ENCODE measurements at places on chromosomes 1 and 21.

DNA sequence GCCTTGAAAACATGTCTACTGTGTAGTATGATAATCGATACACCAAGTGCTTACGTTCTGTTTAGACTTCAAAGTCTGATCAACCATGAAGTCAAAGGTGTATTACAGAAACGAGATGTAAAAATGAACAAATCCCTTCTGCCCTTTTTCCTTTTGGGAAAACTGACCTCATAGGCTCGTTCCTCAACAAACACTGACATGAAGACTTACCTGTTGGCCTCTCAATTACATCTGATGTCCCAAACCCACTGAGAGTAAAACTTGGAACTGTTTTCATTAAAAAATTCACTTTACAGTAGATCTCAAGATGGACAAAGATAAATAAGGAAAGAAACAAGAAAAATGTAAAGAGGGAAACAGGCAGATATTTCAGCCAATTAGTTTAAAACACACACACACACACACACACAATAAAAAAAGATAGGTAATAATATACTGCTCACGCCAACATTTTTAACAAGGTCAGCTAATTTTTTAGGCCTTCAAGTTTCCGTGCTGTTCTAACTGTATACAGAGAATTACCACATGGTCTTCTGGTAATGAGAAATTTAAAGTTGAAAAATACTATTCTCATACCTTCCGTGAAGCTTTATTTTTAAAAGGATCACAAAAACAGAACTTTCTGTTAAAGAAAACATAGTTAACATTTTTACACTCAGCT, 2.1 kb downstream of the HMGN1 start:
- DNase-seq, result no peak

DNA sequence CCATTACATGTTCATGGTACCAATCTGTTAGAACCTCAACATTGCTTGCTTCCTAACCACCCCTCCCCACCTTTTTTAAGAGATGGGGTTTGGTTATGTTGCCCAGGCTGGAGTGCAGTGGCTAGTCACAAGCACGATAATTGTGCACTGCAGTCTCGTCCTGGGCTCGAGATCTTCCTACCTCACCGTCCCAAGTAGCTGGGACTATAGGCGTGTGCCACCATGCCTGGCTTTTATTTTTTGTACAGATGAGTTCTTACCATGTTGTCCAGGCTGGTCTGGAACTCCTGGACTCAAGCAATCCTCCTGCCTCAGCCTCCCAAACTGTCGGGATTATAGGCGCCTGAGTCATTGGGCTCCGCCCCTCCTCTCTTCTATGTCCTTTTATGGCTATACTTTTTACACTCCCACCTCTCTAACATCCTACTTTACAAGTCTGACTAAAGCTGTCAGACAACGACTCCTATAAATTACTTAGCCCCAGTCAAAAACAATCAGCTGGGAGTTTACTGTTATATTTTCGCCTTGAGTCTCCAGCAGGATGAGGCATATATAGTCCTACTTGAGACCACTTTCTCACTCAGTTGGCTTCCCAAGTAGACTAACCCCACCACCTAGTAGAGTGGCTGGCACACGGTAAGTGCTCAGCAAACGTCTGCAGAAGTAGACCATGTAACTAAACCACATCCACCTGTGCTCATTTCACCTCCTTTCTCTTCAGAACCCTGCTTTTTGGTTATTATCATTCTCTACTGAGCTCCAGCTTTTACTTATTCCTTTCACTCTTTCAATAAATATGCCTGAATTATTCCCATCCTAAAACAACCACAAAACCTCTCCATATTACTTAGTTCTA, 13.8 kb downstream of the ENSA start:
- no peak for DNase-seq

DNA sequence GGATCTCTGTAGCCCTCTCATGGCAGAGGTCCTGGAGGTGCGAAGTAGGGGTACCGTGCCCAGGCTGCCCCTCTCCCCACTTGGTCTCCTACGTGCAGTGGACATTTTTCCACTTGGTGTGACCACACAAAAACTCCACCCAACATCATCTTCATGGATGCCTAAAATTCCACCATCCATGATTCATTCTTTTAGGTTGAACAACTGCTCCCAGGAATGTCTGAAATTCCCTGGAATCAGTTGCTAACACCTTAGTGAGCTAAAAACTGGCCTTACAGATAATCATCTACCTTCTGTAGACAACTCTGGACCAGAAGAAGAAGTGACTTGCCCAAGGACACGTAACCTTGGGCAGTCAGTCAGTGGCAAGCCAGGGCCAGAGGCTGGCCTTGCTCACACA, 32.1 kb upstream of the CLIC4 start:
- no peak for DNase-seq

DNA sequence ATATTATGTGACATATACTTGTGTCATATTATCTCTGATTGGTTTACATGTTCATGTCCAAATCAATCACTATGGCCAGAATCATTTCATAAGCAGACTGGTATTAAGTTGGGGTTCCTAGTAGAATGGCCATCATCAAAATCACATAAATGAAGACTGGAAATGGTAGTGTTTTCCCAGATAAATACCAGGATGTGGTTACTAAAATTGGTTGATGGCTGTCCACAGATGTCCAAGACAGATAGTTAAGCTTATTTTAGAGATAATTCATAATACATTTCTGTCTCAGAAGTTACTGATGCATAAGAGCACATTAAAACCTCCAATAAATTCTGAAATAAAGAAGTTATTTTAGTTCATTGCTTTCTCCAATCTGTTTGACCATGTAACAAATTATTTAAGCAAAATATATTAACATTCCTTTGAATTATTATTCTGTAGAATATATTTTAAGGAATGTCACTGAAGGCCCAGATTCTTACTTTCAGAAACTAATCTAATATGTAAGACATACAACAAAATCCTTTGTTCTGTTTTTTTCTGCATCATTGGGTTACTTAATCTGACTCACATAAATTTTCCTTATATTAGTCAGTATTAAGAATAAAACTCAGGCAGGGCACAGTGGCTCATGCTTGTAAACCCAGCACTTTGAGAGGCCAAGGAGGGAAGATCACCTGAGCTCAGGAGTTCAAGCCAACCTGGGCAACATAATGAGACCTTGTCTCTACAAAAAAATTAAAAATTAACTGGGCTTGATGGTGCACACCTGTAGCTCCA, 483.9 kb downstream of the PTPRC start:
- no peak for DNase-seq

GRCh38 chr1:224694969-224695368, 78.9 kb downstream of the CNIH3 start:
- no peak for DNase-seq

GRCh38 chr1:192573499-192573898, 2.1 kb upstream of the RGS1 start:
- DNase-seq, result no peak

- DNase-seq, result no peak
Measured at GRCh38 chr21:38843379-38843778, 37.6 kb downstream of the ETS2 start.

DNA sequence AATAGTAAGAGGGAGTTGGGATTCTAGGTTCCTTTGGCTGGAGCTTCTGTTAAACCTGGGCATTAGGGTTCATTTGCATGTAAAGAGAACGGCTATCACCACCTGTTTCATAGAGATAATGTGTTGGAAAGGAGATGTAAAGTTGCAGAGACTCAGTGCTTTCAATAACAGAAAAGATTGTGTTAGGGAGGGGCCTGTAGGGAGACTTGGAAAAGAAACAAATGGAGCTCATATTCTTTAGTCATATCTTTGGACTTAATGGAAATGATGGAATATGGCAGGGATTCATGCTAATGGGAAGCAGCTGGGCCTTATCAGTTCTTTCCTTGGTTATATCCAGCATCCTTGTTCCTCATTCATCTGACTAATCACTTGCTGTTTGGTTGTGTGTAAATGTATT, 144.9 kb downstream of the CD247 start:
- no peak for DNase-seq

GRCh38 chr1:17731460-17731859, 23.7 kb upstream of the ACTL8 start:
- DNase-seq, result no peak

GRCh38 chr1:117669572-117669971, 63.7 kb downstream of the TENT5C start:
- DNase-seq, result no peak

DNA sequence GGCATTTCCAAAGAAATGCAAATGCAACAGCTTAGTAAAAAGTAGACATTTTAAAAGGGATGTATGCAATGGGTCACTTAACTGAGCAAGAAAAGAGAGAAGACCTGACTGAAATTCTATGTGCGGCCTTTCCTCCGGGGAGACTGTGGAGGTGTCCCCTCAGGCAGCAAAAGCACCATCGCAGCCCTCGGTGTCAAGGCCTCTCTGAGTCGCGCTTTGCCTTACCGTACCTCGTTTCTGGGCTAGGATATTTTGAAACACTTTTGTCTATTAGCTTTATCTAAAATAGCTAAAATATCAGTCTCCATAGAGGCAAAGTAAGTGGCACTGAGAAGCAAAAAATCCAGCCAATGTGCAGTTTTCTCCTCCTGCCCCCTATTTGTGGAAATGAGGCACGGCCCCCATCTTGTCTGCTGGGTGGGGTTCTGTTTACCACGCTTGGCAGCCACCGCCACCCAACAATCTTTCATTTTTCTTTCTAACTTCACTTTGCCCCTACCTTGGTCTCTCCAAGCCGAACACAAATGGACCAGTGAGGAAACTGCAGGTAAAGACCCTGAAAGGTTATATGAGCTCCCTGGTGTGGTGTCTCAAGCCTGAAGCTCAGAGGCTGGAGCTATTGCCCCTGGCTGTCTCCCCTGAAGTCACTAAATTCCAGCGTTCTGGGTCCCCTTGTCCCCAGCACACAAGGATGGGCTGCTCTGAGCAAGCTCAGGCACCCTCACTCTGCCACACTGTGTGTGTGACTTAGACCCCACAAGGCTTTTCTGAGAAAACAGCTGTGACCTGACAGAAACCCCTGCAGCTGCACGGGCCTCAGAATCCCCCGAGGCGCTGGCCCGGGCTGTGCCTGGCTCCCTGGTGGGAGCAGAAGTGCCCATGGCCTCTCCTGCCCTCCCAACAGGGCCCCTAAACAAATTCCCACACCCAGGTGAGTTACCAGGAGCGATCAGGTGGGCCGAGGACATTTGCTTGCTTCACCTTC, 1.6 kb downstream of the CD247 start:
- DNase-seq, result no peak

GRCh38 chr1:238265866-238266265, 375.1 kb upstream of the ZP4 start:
- DNase-seq, result no peak

- no peak for DNase-seq
Measured at GRCh38 chr1:154483941-154484803, 17.8 kb upstream of the TDRD10 start.

GRCh38 chr21:34962586-34963222, 86.4 kb downstream of the RUNX1 start:
- peak; percentile 41 for DNase-seq

DNA sequence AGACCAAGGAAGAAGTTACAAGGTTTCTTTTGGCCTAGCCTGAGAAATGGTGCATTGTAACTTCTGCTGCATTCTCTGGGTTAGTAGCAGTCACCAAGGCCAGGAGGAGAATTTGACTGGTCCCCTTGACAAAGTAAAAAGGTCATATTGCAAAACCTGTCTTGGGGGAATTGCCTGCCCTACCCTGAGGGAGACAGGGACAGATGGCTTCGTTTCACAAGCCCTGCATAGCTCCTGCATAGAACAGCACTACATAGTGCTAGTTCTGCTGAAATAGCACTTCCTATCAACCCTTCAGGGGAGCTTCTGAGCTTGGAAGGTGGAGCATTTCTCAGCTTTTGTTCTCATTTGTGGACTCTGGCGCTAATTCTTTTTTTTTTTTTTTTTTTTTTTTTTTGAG, 20.4 kb upstream of the AK2 start:
- no peak for DNase-seq

DNA sequence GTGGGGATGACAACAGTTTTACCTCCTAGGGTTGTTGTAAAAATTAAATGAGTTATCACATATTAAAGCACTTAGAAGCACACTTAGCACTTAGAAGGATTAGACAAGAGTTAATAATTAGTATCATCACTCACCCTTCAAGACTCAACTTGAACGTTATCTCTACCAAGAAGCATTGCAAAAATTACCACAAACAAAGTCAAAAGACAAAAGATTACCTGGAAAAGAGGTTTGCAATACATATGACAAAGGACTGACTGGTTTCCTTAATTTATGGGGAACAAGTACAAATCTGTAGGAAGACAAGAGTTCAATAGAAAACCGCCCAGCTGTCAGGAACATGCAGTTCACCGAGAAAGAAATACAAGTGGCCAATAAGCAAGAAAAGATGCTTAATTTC, 93.3 kb upstream of the ATP1A1 start:
- no peak for DNase-seq

DNA sequence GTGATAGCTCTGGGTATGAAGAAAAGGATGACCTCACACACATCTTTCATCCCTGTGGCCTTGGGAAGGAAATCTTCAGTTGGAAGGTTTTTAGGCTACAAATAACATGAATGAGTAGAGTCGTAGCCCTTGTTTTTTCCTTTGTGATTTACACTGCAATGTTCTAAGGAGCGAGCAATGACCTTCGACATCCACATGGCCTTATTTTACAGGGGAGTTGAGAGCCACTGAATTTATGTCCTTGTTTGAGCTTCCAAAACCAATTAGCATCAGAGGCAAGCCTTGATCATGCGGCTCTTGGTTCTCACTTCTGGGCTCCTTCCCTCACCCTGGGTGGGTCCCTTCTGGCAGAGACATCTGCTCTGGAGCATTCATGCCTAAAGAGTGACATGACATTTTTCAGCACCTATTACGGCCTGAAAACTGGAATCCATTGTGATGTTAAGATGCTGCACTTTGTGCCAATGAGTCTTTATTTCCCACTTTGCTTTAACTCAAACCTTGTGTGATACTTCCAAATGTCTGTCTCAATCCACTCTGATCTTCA, 70.5 kb upstream of the RUNX1 start:
- no peak for DNase-seq

GRCh38 chr1:81414488-81415015, 386.2 kb upstream of the ADGRL2 start:
- DNase-seq, result no peak

DNA sequence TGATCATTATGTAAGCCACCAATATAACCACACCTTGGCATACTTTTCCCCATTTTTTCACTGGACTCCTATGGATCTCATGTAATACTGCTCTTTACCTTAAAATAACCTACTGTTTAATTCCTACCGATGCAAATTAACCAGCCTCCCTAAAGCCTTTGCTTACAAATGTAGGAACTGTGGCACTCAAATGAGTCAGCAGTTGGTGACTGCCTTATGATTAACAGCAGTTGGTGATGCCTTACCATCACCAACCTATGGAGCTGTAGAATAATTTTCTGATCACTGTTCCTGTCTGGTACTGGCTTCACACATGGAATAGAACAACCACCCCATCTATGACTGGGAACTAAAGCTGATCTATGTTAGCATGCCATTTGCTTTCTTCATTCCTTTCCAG, 7.8 kb upstream of the NUDT17 start:
- DNase-seq, result no peak

GRCh38 chr1:98049370-98050135, 128.7 kb upstream of the DPYD start:
- DNase-seq, result no peak

Data from stimulated activated CD4-positive, alpha-beta T cell treated with anti-CD3 and anti-CD28 coated beads, Interleukin-2, amount 100 ng/mL, for 24 hours (primary cell).